ENCODE measurements at places on chromosomes 13 and 19.

DNA sequence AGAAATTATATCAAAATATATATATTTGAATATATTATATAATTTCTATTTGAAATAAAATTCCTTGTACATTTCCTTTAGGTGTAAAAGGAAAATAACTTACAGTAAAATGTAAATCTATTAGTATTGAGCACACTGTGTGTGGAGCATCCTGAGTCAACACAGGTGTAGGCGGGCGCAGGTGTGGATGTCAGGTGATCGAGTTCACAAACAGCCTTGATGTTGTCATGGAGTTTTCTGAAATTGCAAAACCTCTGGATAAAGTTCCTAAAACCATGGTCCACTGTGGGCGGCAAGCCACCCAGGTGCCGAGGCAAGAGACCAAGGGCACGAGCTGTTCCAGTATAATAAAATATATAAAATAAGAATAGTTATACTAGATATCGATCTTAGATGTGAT lies 27.7 kb upstream of the MCF2L start:
- DNase-seq, result no peak

DNA sequence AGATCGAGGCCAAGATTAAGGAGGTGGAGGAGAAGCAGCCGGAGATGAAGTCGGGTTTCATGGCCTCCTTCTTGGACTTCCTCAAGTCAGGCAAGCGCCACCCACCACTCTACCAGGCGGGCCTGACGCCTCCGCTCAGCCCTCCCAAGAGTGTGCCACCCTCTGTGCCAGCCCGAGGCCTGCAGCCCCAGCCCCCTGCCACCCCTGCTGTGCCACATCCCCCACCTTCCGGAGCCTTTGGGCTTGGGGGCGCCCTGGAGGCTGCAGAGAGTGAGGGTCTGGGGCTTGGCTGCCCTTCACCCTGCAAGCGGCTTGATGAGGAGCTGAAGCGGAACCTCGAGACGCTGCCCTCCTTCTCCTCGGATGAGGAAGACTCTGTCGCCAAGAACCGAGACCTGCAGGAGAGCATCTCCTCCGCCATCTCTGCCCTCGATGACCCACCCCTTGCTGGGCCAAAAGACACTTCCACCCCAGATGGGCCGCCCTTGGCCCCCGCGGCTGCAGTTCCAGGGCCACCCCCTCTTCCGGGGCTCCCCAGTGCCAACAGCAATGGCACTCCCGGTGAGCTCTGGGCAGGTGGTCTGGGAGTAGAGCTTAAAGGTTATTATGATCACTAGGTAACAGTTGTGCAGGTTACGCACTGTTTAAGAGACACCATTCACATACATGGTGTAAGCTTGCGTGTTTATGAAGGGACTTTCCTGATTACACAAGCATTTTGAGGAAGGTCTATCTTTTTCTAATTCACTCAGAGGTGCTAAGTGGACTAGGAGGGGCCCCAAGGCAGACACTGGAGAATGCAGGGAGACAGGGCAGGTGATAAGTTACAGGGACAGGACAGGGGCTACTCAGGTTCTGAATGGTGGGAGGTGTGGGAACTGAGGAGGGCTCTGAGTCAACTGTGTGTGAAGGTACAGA lies 8.7 kb downstream of the PRR12 start:
- DNase-seq, result no peak

GRCh38 chr13:65499256-65499655 lies 1730.9 kb downstream of the PCDH9 start:
- no peak for DNase-seq

- no peak for DNase-seq
Measured at GRCh38 chr13:28684257-28684656, 25.3 kb downstream of the POMP start.

- no peak for DNase-seq
Measured at GRCh38 chr13:24257497-24257896, 51.9 kb upstream of the C1QTNF9 start.

DNA sequence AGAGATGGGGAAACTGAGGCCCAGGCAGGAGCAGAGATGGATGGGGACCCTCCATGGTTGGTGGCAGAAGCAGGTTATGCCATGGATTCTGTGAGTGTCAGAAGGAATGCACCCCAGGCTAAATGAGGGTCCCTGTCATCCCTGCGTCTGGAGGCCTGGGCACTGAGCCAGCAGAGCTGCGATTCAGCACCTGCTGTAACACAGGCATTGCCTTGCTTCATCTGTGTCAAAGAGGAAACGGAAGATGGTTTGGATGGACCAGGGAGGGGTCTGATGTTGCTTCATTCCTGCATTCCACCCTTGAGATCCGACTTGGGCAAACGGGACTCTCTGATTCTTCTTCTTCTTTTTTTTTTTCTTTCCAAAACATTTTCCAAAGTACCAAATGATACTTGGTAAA lies 1.2 kb downstream of the C5AR1 start:
- no peak for DNase-seq

GRCh38 chr19:49567861-49568441 lies 12.4 kb downstream of the NOSIP start:
- no peak for DNase-seq

DNA sequence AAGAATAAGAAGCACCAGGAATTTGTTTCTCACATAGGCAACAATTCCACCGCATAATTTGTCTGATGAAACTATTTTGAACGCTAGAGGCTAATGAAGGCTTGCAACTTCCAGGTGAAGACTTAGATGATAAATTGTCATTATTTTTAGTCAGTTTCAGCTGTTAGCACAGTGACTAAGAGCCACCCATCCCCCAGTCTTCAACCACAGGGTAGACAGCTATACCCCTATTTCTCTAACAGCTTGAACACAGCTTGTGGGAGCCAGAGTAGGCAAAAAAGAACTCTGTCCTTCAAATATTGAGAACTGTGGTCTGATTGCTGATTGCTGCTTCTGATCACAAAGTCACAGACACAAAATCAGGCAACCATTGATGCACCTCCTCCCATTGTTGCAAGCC lies 1124.8 kb upstream of the PRR20A start:
- DNase-seq, result no peak

DNA sequence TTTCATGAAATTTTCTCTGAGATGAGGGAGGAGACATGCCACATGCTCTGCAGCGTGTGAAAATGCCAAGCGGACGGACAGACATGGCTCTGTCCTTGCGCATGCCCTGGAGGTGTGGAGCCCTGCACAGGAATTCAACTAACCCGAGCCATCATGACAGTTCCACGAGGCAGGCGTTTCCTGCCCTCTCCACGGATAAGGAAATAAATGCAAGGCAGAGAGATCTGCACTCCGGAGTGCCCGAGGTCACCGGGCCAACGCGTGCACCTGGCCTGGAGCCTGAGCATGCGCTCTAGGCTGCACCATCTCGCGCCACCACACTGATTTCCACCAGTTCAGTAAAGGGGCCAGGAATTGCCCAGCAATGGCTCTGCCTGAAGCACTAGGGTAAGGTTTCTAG lies 298.2 kb downstream of the MYO16 start:
- DNase-seq, result no peak

DNA sequence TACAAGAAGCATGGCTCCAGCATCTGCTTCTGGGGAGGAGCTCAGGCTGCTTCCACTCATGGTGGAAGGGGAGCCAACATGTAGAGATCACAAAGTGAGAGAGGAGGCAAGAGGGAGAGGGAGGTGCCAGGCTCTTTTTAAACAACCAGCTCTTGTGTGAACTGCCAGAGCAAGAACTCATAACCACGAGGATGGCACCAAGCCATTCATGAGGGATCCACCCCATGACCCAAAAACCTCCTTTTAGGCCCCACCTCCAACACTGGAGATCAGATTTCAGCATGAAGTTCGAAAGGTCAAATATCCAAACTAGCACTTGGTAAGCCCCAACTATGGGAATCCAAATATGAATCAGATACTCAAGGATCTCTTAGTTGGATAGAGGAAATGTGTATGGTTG lies 131.2 kb downstream of the RXFP2 start:
- DNase-seq, result no peak

DNA sequence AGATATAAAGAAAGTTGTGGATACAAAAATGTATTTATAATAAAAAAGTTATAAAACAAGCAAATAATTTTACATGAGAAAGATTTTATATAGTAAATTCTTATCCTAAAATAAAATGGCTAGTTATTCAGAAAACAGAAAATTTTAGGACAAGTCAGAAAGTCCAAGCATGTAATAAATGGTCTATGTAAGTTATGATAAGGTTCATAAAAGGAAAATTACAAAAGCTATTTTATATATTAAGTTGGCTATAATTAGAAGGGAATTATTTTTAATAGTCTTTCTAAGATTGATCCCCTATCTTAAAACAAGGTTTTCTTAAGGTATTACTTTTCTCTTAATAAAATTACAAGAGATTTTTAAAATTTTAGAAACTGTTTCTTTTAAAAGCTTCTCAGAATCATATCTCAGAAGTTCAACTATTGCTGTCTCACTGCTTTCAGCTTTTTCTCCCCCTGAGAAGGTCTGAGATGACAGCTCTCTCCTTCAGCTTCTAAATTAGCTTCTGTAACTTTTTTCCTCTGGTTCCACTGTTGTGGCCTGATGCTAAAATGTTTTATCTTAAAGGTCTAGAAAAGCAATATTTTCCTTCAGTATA lies 8.7 kb downstream of the CCDC169 start:
- no peak for DNase-seq

Measured in stimulated activated CD8-positive, alpha-beta memory T cell treated with anti-CD3 and anti-CD28 coated beads, Interleukin-7, amount 100 ng/mL, for 1 hour (primary cell).